Left ventricle myocardium inferior (tissue), 1 donor: ENCODE measurements at places on chromosomes 5 and 9.

- no peak for DNase-seq
These were observed 808 bp downstream of the SPOCK1 start for GRCh38 chr5:137498301-137498735.

GRCh38 chr5:136064510-136064909 is 35.7 kb downstream of the TGFBI start:
- DNase-seq, result no peak

DNA sequence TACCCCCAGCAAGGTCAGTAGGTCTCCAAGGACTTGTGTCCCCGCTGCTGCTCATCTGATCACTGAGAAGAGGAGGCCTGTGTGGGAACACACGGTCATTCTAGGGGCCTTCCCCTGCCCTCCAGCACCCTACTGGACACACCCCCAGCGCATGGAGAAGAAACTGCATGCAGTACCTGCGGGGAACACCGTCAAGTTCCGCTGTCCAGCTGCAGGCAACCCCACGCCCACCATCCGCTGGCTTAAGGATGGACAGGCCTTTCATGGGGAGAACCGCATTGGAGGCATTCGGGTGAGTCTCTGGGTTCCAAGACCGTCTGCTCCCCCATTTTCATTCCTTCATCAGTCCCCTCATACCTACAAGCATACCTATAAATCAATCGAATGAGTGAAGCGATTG is 4.1 kb downstream of the FGFR4 start:
- DNase-seq, result no peak

DNA sequence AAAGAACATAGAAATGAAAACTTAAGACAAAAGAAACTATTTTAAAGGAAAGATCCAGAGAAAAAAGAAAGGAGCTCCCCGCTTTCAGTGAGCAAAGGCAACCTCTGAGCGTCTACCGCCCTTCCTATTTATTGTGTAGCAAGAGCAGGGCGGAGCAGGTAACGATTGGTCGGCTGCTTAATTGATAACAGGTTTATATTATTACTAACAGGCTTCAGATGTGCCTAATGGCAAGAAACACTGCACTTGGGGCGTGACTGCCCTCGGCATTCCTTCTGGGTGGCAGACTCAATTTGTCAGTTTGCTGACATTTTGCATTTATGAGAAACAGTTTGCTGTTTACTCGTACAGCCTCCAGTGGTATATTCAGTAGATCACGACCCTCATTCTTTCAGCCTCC is 482.7 kb upstream of the C9orf72 start:
- no peak for DNase-seq

DNA sequence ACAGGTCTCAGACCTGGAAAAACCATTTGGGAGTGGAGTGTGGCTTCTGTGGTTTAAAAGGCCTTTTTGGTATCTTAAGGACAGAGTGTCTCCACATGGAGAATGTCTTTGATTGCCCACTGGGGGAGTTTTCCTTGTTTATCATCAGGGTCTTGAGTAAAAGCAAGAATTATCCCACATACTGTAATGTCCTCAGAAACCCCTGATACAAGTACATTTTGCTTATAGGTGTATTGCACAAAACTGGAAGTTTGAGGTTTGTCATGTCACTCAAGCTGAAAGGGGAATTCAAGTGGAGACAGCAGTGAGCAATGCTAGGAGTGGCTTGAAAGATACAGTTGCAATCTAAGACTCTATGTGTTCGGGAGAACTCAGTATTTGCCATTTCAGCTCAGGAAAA is 62.7 kb upstream of the GRAMD2B start:
- no peak for DNase-seq

GRCh38 chr9:33686942-33687341 is 108.4 kb upstream of the PRSS3 start:
- DNase-seq, result no peak

DNA sequence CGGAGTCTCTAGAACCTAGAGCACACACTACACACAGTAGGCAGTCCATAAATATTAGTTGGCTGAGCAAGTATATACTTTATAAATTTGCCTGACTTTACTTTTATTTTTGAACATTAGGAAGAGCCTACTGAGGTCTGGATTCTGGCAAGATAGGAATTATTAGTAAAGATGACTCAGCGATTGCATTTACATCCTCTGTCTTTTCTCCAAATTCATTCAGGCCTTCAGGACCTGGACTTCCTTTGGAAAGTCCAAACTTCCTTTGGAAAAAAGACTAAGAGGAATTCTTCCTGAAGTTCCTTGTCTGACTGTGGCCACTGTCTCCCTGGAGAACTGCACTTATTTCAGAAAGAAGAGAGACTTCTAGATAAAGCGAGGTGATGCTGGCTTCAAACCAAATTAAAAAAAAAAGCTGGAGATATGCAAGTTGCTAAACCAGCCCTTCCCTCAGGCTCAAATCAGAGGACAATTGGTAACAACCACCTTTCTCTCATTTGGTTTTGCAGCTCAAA is 251.3 kb downstream of the GAS1 start:
- no peak for DNase-seq

DNA sequence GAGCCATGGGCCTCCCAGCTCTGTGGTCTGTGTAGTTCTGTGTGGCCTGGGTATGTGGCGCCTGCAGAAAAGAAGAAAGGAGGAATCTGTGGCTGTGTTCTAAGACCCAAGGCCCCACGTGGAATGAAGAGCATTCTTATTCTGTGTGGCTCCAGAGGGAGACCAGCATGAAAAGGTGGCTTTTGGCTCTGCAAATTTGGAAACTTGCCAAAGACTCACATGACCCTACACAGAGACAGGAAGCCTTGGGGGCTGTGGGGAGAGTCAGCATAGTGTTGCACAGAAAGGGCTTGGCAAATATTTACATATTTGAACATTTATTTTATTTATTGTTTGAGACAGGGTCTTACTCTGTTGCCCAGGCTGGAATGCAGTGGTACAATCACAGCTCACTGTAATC is 193.3 kb downstream of the TMEM38B start:
- no peak for DNase-seq

DNA sequence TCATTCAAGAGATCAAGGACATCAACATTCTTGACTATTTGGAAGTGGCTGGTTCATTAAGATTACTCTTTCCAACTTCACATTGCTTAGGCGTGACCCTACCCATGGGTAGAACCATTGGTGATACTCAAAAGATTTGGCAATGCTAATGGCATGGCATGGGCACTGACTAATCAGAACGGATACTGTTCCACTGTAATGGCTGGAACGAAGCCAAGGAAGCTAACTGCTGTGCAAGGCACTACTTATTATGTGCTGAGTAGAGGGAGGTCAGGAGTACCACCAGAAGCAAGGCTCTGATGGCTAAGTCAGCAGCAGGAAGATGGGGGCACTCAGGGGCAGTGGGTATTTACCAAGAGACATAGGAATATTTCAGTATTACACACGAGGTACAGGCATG is 31.9 kb downstream of the GNA14 start:
- DNase-seq, result no peak

DNA sequence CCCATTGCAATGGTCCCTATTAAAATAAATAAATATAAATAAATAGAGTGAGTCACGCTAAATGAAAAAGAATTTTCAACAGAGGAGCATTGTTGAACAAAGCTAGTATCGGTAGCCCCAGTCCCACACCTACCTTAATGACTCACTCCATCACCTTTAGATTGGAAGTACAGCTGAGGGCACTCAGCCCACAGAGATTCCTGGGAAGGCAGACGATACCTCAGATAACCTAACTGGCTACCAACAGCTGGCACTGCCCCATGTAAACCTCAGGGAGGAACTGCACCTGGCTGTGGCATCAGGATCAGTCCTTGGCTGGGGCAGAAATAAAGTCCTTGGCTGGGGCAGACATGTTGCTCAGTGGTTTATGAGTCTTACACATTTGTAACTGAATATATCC is 49.3 kb downstream of the SPRY4 start:
- no peak for DNase-seq

GRCh38 chr5:130652176-130652575 is 512.9 kb downstream of the HINT1 start:
- no peak for DNase-seq

DNA sequence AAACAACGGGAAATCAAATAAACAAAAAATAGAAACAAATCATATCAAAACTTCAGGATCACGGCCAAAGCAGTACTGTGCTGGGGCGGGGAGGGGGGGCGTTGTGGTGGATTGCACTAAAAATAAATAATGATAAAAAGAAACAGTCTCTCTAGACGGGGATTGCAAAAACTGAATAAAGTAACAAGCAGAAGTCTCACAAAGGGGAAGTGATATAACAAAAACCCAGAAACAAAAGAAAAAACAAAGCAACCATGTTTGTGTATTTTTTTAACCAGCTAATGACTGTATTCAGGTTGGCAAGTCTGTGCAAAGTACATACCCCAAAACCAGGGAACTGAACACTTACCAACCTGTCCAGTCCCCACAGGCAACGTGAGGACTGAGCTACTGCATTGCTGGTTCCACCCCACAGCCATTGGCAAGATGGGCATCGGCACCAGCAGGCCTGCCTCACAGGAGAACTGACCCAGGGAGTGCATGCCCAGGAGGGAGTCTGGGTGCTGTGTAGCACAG is 24.1 kb downstream of the BICD2 start:
- DNase-seq, result no peak

DNA sequence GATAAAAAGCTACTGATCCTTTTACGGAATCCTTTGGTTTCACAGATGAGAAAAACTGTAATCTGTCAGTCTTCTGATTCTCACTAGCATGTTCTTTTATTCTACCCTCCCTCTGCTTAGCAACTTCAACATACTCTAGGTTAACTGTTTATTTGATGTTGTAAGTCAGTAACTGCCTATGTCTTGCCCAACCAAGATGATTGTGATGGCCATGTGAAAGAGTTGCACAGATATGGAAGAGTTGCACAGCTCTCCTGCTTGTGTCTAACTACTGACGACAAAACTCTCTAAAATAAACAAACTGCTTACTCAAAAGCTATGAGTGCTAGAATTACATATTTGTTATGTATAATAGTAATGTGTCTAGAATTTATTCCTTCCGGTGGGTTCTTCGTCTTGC is 227.3 kb upstream of the DAB2 start:
- no peak for DNase-seq

DNA sequence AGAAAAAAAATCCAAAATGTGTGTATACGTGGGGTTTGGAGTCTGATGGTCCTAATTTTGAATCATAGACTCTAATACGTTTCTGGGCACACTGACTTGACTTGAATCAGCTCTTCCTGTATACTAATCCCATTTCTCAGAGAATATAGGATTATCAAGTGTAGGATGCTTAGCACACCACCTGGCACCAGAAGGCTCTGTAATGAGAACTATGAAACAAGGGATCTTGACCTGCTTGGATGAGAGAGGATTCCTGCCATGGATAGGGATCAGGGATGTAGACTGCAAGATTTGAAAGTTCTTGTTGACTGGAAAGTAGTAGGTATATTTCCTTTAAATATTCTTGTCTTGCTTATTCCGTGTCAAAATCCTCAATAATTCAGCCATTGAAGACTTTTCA is 7.8 kb downstream of the HSPA4 start:
- DNase-seq, result no peak

- no peak for DNase-seq
These were observed 9.4 kb upstream of the SCGB3A2 start for GRCh38 chr5:147869112-147869511.

DNA sequence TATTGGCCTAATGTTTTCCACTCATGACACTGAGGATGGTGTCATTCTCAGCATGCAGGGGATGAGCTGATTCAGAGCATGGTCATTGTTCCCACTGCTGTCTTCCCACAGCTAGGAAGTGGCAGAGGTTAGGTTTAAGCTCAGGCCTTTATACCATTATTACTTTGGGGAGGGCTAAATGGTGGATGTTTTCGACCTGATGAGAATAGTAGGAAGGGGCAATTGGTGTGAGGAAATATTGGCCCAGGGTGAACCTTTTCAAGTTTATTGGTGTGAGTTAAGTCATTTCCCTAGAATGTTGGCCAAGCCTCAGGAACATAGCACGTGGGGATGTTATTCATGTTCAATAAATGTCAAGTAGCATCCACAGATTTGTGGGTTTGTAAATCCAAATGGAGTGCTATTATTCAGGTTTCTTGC is 59.6 kb downstream of the ARHGAP26 start:
- DNase-seq, result no peak

DNA sequence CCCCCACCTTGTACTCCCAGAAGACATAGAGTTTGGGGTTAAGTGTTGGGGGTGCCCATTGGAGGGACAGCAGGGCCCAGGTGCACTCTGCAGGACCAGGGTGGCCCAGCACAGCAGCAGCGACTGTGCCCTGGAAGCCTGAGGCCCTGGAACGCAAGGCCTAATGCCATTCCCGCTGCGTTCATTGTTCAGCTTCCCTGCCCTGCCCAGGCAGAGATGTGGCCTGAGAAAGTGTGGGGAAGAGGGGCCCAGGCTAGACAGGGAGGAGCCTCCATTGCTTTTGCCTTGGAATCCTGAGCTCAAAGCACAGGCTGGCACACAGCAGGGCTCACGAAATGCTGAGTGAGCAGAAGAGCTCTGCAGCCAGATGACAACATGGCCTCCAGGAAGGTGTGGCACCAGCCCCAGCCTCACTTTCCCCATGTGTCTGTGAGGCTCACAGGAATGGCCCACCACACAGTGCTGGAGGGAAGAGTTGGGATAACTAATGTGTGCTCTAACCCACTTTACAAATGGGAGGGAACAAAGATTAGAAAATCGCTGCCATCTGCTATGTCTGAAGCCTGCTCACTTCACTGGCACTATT is 19.4 kb downstream of the S1PR3 start:
- no peak for DNase-seq

- DNase-seq, result no peak
These were observed 32.1 kb downstream of the NADK2 start for GRCh38 chr5:36209664-36210063.

DNA sequence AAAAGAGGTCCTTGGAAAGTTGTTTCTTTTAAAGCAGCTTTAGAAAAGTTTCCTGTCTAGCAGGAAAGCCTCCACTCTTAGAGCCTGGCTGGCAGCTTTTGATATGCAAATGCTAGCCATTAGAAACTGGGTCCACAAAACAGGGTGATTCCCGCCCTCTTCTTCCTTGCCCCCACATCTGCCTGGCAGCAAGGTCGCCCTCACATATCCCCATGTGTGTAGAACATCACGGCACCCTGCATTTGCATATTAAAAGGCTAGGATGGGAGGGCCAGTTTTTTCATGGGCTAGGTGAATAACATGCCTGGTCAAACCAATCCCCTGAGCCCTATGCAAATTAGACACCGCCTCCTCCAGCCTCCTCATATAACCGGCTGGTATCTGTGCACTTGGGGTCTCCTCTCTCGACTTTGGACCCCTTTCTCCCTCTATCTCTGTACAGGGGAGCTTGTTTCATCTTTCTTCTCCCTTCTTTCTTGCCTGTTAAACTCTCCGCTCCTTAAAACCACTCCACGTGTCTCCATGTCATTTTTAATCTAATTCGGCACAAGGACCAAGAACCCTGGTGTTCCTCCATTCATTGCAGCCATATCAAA is 426.8 kb upstream of the CTNND2 start:
- no peak for DNase-seq
